ENCODE measurements at places on chromosomes 2 and 18.

DNA sequence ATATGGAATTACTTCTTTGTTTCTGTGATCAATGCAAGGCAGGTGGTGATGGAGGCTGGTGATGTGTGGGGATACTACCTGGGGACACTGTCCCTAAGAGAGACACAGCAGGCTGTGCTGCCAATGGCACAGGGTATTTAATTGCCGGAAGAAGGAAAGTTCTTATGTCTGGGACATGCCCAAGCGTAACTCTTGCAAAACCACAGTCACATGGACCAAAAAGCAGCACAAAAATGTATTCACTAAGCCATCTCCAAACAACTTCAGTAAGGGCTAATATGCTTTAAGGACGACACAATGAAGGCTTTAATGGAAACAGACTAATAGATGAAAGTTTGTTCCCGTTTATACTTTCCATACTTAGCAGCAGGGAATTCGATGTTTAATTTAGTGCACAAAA, 49.7 kb upstream of the AP1S3 start:
- no peak for DNase-seq

DNA sequence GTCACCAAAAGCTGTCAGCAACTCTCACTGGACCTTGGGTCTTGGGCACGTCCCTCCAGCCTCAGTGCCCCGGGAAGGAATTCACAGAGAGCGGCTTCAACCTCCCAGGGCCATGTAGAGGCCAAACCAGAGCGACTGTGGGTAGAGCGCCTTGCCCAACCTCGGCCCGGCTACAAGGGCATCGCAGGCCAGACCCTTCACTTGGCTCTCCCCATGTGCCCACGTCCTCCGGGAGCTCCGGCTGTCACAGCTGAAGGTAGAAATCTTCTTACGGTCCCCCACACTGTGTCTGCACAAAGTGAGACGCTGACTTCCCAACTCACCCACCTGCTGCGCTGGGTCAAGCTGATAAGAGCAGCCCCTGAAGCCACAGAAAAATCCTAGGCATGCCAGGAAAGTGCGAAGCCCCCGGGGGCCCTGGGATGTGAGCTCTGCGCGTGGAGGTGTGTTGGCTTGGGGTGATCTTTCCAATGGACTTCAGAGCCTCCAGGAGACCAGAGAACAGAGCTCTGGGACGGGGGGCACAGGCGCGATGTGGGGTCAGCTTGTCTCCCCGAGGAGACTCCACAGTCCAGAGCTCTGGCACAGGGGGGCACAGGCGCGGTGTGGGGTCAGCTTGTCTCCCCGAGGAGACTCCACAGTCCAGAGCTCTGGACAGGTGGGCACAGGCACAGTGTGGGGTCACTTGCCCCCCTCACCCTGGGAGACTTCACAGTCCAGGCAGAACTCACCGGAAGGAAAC, 105.5 kb downstream of the RTP5 start:
- no peak for DNase-seq

DNA sequence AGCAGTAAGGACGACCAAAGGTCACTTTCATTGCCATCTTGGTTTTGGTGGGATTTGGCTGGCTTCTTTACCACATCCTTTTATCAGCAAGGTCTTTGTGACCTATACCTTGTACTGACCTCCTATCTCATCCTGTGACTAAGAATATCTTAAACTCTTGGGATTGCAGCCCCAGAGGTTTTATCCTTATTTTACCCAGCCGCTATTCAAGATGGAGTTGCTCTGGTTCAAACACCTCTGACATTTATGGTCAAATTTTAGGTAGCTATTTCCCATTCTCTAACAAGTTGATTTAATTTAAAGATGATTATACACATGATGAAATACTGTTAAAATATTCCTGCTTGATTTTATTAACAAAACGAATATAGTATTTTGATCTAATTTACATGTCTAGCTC, 326.1 kb downstream of the ARHGAP15 start:
- DNase-seq: no peak

- DNase-seq: no peak
Measured at GRCh38 chr18:67417864-67418523, 98.5 kb downstream of the DSEL start.

DNA sequence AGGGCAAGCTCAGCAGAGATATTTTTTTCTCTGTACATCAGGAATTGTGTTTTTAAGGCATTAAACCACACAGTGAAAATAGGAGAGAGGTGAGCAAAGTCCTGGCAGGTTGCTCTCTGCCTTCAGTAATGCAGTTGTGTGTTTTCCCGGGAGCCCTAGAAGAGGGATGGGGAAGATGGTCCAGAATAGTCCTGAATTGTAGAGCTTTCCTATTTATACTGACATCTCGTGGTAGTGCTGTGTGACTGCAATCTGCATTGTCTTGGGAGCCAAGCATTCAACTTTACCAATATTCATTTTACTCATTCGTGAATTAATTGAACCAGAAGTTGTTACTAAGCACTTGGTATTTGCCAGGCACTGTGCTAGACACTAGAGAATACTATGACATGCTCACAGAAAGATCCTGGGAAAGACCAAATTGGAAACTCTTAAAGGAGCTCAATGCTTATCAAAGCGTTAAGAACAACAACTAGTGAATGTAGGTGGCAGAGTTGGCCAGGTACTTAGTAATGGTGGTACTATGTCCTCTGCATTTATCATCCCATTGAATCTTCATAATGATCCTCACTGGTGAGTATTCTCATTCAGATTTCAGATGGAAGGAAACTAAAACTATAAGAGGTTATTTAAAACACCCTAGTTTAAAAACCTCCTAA, 214.6 kb downstream of the TRIB2 start:
- DNase-seq: peak; percentile 27

DNA sequence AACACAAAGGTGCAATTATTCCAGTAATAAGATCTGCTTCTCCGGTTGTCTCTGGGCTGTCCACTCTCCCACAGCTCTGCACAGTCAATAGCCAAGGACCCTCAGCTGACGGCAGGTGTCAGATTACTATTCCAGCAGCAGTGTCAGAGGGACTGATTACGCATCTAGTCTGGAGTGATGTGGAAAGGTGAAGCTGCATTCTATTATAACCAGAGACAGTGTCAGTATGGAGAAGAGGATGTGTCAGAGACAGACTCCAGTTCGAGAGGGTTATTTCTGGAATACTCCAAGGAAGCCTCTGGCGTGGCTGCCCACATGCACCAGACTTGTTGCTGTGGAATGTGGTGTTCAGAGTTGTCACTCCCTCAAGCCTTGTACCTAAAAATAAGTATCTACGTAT, 163.6 kb upstream of the TMEM200C start:
- DNase-seq: no peak

DNA sequence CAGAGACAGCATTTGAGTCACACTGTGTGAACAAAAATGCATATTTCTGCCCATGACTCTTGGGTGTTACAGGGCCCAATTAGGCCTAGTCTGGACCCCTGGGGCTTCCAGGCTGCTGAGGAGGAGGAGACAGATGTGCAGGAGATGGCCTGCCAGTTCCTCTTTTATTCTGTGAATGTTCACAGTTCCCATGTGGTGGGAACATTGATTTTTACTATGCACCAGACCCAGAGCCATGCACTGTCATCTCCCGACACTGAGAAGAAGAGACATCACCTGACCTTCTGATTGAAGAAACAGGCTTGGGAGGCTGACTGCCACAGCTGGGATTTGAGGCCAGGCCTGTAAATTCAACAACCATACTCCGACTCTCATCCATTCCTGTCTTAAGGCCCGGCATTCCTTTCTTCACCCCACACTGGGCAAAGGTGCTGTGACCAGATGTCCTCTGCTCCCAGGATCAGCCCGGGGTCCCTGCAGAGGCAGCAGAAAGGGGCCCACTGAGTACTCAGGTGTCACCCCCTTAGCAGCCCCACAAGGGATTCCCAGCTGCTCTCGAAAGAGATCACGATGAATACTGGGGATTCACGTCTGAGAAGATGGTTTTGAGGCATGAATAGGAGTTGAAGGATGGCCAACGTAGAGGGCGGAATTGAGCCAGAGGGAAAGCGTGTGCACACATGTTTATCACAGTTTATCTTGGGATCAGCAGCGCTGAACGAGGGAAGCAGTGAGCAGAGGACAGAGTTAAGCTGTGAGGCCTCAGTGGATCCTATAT, 3.6 kb upstream of the TFCP2L1 start:
- DNase-seq: no peak

DNA sequence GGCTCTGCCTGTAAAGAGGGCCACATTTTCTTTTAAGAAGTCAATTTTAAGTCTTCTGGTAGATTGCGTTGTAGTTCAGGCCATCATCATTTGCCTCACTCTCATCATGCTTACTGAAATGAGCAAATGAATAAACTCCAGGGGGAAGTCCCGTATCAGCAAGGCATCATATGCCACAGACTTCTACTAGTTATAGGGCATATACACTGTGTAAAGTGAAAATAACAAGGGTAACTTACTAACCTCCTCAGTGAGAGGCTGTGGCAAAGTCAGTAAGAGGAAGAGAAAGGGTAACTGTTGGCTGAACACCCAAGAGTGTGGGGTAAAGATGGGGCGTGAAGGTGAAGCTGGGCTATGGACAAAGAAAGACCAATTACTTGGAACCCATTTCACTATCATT, 456.2 kb downstream of the SPAG16 start:
- no peak for DNase-seq

GRCh38 chr2:2020897-2021296, 276.6 kb upstream of the PXDN start:
- no peak for DNase-seq

DNA sequence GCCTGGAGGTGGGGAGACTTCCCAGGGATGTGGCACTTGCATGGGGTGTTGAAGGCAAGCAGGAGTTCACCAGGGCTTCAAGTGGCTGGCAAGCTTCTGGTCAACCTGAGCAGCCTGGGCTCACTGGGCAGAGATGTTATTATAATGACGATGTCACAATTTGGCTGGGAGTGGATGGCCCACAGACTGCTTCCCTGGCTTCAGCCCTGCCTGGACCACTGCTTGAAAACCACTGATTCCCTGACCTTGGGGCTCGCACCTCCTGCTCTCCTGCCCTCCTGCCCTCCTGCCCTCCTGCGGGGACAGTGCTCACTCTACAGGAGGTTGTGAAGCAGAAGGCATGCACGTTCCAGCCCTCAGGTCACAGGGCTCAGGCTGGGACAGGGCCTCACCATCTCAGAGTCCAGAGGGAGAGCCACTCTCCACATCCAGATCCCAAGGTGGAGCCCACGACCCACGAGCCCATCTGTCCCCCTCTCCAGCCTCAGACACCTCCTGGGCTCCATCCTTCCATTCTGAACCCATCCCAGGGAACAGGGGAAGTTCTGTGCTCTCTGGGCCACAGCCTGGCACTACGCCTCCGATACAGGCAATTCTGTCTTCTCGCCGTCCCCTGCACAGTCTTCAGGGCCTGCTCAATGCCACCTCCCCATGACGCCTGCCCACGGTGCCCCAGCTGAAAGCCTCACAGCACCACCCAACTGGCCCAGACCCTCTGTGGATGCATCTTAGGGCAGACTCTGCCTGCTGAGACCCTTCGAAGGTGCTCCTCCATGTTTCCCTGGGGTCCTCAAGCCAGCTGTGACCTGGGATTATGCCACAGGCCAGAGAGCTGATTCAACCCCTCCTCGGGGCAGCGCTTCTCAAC, 241.6 kb upstream of the RAB6C start:
- DNase-seq: no peak

DNA sequence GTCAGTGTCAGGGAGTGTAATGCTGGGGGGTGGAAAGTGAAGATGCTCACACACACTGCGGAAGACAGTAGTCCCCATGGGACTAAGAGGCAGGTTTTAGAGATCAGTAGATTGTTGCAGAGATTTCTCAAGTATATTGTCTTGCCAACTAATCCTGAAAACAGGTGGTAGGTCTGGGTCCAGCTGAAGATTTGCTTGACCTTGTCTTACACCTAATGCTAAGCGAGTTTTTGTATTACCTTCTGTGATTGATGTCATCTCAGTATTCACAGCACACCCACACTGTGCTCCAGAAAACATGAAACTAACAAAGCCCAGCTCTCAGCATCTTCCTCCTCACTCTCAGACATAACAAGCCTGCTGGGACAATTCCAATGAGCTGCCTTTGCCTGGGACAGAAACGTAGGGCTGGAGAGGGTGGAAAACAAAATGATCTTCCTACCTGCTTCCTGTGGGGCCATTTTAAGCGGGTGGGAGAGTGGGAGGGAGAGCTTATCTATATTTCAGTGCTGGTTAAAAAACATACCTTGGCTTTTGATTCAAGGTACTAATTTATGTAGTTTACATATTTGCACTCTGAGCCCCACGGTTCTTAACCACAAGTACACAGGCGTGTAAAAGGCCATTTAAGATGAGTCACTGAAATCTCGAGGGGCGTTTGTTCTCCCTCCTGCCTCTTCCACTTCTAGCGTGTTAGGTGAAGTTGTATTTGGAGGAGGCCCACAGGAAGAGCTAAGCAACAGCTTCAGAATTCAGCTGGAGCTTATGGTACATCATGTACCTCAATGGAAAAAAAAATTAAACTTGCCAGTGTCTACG, 23.1 kb upstream of the RBMS1 start:
- DNase-seq: no peak
